ENCODE measurements at places on chromosomes 4 and X. TPM values are rescaled to one million over a fixed set of nuclear protein-coding genes. Genes with fewer than 3 reads are reported as not detected.

Gene NEIL3
- not detected for total RNA-seq

Gene GABRA4
- total RNA-seq, result 0.28 TPM

Gene SRPK3
- total RNA-seq, result 13.0 TPM

Gene PDE6B
- total RNA-seq, result not detected

Gene CENPVL2
- not detected for total RNA-seq

DNA sequence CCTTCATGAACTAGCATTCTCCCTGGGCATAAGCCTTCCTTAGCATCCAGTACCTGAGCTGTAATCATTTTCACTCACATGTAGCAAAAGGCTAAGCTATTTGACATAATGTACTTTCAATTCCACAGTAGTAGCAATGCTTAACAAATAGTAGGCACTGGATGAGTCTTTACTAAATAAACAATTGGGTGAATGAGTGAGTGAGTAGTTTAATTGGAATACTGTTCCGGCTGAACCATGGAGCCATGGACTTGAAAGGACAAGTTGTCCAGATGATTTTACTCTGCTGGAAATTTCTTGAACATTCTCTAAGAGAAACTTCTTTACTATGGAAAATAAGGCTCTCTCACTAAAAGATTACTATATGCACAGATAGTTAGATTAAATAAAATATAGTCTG lies 159.3 kb downstream of the FAM47B start:
- no peak overlapping the region for H3K4me3 ChIP-seq
- no peak overlapping the region for H3K27ac ChIP-seq
- DNase-seq, result no peak
- no peaks in the 10 kb centered on the region for H3K36me3 ChIP-seq
- no peaks in the 10 kb centered on the region for H3K27me3 ChIP-seq
- H3K4me1 ChIP-seq, result no peaks in the 10 kb centered on the region

- DNase-seq, result peak; percentile 65
- peak overlapping the region; percentile 32 for H3K4me3 ChIP-seq
- peak overlapping the region; percentile 20 for H3K27ac ChIP-seq
- H3K36me3 ChIP-seq, result no peaks in the 10 kb centered on the region
Measured at GRCh38 chr4:118351851-118352827, 664 bp downstream of the PRSS12 start.

DNA sequence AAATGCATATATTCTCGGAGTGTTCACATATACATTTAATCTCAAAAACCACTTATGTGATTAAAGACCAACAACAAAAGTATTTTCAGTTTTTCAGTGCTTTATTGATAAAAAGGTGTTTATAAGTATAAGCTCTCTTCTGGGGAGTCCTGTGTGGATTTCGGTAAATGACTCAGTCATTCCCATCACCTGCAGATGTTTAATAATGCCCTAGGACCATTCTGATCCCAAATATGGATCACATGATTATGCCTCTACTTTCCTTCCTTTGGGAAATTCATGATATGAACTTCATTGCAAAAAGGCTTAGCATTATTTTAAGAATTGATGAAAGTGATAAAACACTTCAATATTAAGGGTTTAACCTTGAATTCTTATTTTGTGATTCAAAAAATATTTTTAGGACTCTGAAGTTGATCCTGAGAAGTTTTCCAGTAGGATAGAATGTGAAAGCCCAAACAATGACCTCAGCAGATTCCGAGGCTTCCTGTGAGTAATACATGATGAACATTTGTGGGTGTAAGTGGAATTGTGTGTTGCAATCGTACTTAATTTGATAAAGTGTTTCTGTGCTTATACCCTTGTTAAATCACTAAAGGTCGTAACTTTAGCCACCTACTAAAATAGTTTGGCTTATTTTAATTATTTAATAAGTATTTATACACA lies 40.2 kb downstream of the ATP10D start:
- no peaks in the 10 kb centered on the region for H3K27me3 ChIP-seq
- peak overlapping the region; percentile 58 for H3K27ac ChIP-seq
- no peaks in the 10 kb centered on the region for H3K36me3 ChIP-seq
- peak; percentile 68 for DNase-seq
- no peak overlapping the region for H3K4me3 ChIP-seq

DNA sequence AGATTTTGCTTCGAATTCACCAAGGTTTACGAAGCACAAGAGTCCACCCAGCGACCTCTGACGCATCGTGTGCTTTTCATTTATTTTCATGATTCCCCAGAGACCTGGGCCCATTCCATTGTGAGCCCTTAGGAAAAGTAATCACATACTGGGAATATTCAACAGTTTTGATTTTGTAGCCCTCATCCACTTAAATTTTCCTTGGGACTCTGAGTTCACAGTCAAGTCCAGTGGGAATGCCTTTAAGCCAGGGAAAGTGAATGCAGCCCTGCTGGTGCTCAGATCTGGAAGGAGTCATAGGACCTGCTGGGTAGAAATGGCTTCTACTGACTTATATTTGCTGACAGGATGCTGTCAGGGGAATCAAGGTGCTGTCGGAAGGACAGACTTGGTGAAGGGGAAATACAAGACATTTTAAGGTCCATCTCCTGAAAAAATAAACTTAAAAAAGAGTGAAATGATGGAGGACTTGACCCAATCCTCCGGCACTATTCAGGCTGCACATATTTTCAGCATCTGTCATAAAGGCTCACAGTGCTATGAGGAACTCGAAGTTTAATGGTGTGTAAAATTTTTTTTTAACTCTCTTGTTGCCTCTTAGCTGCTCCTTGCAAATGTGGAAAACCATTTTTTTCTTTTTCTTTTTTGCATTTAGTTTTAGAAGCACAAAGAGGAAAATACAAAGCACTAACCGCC lies 204.9 kb downstream of the MID1 start:
- H3K4me3 ChIP-seq, result no peak overlapping the region
- DNase-seq, result no peak
- H3K4me1 ChIP-seq, result peaks cover 6% of the 10 kb centered on the region
- no peaks in the 10 kb centered on the region for H3K36me3 ChIP-seq
- no peaks in the 10 kb centered on the region for H3K27me3 ChIP-seq

DNA sequence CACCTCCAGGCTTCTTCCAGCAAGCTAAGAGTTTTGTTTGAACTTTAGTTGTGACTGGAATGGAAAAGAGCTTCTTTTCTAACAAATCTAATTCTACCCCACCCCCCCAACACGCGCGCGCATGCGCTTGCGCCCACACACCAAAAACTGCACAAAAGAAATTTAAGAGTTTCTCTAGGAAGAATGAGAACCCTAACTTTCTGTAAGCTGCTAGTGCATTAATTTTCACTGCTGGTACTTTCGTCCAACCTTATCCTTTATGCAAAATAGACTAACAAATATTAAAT lies 9.0 kb upstream of the INTU start:
- H3K4me1 ChIP-seq, result no peaks in the 10 kb centered on the region
- peaks cover 10% of the 10 kb centered on the region for H3K27me3 ChIP-seq
- no peaks in the 10 kb centered on the region for H3K36me3 ChIP-seq
